Right ventricle myocardium inferior (tissue), 1 donor: ENCODE measurements at places on chromosomes 2 and 18. TPM values are rescaled to one million over a fixed set of nuclear protein-coding genes. Genes with fewer than 3 reads are reported as not detected.

Gene WDR54
- 3.0 TPM for total RNA-seq

Gene TUBB8B
- not detected for total RNA-seq

Gene ANKMY1
- total RNA-seq, result 5.9 TPM

Gene LOXL3
- total RNA-seq, result 4.8 TPM

Gene TRIM54
- total RNA-seq, result 282 TPM

Gene DSG1
- total RNA-seq, result 0.68 TPM

Gene IGFBP5
- total RNA-seq, result 156 TPM

Gene FAM237A
- total RNA-seq, result 1.2 TPM

Gene TEKT4
- 0.16 TPM for total RNA-seq

Gene LOXHD1
- total RNA-seq, result 0.35 TPM

Gene HOXD8
- total RNA-seq, result 0.16 TPM

- DNase-seq, result no peak
These were observed 244.6 kb downstream of the NR4A2 start for GRCh38 chr2:156087875-156088274.

DNA sequence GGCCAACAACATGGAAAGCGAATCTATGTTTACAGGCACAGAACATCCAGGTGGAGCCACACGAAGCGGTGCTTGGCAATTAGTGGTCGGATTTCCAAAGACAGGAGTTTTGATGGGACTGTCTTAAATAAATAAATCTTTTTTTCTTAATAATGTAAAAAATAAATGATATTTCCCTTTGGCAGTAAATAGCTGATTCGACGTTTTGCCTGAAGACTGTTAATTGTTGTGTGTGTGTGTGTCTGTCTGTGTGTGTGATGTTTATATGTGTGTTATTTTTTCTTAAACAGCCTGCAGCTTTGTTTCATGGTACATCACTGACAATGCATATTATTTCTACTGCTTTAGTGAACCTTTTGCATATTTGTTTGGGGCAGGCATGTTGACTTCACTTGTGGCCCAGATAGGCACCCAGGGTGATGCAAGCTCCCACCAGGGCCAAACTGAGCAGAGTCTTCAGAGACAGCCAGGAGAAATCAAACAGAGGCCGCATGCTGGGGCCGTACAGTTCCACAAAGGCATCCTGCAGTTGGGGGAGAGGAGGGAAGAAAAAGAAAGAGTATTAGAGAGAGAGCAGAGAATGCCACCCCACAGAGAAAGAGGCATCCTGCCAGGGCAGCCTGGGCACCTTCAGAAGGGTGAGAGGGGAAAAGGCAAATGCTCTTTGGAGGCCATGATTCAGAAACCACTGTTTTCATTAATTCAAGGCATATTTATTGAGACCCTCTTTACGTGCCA lies 191.2 kb downstream of the BCL2 start:
- DNase-seq, result no peak

DNA sequence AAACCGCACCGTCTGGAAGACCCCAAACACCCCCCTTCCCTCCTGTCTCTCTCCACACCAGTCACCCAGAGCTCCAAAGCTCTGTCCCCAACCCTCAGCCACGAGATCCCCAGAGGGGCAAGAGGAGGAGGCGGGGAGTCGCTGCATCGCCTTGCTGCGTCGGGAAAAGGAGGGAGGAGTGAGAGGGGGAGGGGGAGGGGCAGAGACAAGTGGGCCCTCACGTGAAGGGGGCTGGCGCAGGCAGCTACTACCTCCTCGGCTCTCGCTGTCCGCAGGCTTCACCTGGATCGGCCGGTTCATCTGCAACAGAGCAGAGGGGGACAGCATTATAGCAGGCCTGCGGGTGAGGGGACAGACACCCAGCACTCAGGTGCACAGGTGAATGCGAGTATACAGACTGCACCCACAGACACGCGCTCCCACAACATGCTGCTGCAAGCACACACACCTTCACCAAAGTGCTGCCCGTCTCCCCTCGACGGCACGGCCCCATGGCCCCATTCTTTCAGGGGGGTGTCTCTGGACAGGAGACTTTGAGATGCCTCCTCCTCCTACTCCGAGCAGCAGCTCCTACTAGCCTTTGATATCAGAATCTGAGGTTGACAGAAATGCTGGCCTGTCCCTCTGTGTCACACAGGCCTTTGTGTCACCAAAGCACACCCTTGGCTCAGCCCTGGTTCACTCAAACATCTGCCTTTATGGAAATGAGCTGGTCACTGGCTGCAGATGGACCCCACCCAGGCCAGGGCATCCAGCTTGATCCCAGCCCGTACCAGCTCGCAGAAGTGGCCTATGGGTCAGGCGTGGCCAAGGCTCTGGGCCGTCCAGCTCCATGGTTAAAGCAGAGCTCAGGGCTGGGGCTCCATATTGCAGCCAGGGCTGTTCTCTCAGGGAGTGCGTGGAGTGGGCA lies 243.8 kb downstream of the CELF4 start:
- DNase-seq, result no peak

DNA sequence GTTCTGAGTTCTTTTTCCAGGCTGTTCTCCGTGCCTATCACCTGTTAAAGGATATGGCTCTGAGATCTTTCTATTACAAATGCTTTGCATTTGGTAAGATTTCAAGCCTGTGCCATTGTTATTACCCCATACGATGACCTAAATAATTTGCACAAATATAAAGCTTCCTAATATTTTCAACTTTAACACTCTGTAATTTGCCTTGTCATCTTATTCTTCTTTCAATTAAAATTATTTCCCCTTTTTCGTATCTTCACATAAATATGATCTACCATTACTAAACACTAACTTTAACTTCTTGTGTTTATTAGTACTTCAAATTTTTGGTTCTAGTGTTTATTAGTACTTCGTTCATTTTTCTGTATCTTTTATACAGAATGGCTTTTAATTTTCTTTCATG lies 3.2 kb upstream of the MSL3B start:
- DNase-seq, result no peak

DNA sequence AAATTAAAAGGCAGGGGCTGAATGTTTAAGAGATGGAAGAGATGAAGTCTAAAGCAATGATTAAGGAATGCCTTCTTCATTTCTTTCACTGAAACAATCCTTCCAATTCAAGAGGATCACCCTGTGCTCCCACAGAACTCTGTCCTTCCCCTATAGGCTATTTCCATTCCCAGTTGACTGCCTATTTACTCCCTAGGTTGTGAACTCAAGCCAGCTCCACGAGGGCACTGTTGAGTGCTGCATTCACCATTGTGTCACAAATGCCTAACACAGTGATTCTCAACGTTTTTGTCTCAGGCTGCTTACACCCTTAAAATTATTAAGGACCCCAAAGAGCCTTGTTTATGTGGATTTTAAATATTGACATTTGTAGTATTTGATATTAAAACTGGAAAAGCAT lies 112.4 kb downstream of the AOX1 start:
- no peak for DNase-seq

DNA sequence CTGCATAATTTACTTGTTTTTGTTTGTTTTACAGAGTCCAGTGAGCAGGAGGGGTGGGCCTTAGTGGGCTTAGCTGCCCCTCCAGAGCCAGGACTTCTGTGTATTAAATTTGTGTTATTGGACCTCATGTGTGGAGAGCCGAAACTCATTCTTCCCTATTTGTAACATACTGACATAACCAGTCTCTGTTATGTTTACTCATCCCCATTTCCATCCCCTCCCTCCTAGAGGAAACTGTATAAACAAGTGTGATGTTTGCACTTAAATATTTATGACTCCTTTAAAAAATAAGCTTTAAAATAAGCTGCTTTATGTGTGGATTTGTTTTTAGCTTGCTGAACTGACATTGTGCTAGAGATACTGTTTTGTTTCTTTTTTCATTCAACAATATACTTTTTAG lies 13.8 kb downstream of the ZNF512 start:
- DNase-seq, result no peak

GRCh38 chr2:176626796-176627195 lies 357.6 kb downstream of the MTX2 start:
- DNase-seq, result no peak

- no peak for DNase-seq
These were observed 11.1 kb downstream of the COLEC11 start for GRCh38 chr2:3606028-3606369.

DNA sequence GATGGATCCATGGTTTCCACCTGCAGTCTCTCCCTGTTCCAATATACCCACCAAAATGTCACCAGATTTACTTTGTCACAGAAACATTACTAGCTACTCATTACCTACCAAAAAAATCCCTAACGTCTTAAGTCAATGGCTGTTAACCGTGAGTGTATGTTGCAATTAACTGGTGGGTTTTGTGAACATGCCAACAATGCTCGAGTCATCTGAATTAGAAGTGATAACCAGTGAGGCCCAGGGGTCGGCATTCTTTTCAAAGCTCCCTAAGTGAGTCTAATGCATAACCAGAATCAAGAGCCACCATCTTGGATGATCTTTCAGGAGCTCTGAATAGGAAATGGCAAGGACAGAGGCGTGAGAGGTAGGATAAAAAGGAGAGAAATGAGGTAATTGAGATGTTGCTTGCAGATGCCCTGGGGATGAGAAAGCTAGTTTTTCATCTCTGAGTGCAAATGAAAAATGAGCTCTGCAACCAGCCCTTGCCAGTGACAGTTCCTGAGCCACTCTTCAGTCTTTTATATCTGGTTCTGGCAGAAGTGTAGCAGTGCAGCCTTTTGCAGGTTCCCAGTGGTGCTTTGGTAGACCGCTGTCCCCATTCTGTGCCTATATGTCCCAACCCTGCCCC lies 130.0 kb upstream of the RND3 start:
- DNase-seq, result no peak

DNA sequence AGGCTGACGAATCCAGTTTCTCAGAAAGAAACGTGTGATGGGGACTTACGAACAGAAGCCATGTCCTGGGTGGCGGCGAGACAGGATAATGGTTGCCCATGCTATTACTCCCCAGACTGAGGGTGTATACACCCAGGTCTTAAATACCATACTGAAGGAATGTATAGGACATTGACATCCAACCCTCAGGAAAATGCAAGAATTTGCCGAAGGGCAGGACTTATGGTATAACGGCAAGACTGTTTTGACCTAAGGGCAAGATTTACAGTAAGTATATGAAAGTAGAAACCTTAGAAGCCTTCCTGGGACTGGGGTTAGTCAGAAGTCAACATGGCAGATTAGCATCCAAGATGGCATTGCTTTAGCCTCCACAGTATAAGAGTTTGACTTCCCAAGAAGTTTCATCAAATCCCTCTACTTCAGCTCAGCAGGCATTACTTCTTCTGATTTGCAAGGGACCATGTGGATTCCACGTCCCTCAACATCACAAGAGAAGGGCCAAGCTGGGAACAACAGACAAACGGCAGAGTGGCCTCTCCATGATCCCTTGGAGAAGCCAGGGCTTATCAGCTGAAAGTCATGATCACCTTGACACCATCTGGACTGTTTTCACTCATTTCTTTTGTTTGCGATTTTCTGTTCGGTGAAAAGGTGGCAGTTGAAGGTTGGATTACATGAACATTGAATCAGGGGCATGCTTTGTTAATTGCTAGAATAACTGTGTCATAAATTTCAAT lies 21.1 kb downstream of the ST3GAL5 start:
- no peak for DNase-seq

- DNase-seq, result no peak
These were observed 41.5 kb downstream of the YES1 start for GRCh38 chr18:770583-770961.

GRCh38 chr2:140804700-140805260 lies 1326.0 kb downstream of the LRP1B start:
- DNase-seq, result no peak

DNA sequence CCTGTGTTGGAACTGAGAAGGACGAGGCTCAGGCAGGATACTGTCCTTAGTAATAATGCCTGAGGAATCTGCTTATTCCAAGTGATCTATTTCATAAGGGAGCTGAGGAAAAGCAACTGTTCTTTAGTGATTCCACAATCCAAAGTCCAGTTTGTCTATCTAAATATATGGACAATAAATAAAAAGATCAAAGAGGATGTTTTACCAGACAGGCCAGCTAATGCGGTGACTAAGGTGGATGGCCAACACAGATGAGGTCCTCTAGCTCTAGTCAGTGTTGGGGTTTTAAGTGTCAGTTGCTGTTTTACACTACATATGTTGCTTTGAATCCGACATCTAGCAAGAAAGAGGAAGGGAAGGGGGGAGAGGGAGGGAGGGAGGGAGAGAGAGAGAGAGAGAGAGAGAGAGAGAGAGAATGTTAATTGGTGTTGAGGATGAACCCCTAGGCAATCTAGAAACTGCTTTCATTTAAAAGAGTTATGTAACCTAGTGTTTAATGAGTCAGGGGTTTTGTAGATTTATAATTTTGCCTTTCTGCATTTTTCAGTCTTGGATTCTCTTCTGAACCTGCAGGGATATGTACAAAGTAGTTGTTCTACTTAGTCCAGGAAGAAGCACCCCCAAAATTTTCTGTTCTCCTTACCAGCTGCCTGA lies 27.0 kb upstream of the SCN1A start:
- DNase-seq, result no peak

DNA sequence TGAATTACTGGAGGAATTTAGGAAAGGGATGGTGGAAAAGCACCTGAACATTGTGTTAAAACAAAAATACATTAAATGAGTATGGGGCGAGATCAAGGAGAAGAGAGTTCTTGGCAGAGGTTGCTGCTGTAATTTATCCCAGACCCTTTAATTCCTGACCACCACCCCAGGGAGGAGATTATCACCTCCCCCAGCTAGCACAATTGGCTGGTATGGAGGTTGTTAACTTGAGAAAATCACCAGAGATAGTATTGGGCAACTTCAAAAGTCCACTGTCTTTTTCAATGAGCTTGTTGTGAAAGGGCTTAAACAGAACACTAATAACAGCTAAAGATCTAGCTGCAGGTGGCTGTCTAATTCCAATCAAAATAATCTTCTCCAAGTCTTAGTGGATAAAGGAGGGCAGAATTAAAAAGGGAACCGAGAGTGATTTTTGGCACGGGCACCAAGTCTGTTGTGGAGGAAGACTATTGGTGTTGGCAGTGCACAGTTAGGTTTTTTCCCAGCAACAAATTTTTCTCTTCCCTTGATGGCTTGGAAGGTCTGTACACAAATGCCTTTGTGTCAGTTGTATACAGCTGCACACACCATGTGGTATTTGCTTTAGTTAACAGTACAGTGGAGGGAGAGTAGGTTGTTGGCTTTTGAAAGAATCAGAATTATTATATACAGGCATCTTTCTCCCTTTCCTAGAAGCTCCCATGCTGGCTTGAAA lies 289.5 kb downstream of the SLC4A3 start:
- no peak for DNase-seq

DNA sequence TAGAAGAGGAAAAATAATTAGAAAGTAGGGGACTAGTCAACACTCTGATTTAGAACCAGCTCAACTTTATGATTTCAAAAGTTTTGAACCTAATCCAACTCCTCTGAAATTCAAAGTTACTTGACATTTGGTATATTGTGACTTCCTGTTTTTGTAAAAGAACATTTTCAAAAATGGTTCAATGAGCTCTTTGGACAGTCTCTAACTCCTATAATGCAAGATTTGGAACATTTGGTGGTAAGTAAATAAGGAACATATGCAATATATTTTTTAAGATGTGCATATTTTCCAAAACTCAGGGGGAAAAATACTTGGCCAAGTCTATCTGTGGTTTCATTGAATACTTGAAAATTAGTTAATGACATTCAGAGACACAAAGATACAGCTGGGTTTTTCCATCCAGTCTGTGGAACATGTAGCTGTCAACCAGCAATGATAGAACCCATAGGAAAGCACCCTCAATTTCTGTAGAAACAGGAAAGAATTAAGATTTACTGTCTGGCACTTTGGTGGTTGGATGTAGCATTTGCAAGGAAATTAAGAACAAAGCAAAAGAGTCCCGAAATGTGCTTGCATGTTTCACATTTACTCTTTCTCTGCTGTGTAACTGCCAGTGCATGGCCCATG lies 17.0 kb upstream of the ANKRD44 start:
- DNase-seq, result no peak

- no peak for DNase-seq
These were observed 152.8 kb upstream of the ACAA2 start for GRCh38 chr18:49966090-49966489.
